Cerebellum (tissue), 4 donors: ENCODE measurements at places on chromosomes 1 and 21.

GRCh38 chr1:224804220-224804619, 125.3 kb upstream of the DNAH14 start:
- peak; percentile 7 for DNase-seq

DNA sequence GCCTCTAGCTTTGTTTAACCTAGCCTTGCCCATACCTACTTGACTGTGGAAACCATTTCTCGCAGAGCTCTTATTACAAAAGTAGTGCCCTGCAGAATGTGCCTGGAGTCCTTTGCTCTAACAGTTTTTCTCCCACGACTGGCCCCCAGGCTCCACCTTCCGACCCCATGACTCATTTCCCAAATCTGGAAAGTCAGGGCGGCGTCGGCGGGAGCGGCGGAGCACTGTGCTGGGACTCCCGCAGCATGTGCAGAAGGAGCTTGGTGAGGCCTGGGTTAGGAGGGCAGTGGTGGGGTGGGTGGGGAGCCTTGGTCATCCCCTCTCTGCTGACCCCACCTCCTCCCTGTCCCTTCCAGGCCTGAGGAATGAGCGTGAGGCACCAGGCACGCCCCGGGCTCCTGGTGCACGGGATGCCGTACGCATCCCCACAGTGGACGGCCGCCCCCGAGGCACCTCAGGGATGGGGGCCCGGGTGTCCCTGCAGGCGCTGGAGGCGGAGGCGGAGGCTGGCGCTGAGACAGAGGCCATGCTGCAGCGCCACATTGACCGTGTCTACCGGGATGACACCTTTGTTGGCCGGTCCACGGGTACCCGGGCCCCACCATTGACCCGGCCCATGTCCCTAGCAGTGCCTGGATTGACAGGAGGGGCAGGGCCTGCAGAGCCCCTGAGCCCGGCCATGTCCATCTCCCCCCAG, 47.5 kb downstream of the YARS1 start:
- DNase-seq = no peak

DNA sequence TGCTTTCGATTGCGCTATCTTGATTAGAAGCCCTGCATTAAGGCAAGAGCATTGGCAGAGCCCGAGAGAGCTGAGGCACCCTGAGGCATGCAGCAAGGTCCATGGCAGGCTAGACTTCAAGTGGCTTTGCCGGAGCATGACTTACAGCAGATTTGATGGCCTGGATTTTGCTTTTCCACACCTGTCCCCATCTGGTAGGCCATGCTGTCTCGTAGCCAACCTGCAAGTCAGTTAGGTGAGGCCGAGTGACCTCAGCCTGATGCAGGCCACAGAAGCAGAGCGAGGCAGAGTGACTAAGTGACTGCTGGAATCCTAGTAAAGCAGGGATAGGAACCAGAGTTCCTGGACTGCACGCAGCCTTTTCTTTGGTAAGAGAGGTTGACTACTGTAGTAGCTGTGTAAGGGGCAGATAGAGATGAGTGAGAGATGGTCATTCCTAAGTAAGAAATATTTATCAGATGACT, 148.9 kb downstream of the PBX1 start:
- no peak for DNase-seq

DNA sequence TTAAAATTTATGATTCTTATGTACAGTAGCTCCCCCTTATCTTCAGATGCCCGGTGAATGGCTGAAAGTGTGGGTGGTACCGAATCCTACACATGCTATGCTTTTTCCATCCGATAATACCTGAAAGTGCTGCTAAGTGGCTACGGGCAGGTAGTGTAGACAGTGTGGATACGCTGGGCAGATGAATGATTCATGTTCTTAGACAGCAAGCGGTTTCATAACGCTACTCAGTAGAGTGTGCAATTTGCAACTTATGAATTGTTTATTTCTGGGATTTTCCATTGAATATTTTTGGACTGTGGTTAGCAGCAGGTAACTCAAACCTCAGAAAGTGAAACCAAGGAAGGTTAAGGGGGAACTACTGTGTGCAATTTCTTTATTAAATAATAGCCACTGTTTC, 7.5 kb downstream of the PCP4 start:
- DNase-seq = no peak

DNA sequence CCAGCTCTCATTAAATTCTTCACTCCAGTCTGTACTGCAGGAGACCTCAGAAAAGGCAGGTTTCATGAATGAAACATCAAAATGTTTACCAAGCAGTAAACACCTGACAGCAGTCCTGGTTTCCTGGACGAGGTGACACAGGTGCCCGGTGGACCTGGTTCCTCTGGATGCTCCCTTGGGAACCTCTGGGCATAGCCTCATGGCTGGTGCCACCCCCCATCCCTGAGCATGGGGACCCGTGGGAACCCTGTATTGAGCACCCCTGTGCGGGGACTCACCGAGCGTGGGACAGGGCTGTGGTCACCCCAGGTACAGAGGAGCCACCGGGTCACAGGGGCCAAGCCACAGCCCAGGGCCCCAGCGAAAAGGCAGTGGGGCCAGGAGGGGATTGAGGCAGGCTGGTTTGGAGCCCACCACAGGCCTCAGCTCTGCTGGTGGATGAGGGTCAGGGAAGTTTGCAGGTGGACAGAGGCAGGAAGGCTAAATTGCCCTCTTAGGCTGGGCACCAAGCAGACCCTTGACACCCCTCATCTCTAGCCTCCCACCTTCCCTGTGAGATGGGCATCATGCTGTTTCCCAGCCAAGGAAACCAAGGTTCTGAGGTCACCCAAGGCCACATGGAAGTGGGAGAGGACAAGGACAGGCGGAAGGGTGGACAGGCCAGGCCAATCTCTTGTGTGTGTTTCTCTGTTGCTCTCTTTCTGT, 158.4 kb downstream of the PTPRU start:
- DNase-seq = no peak

DNA sequence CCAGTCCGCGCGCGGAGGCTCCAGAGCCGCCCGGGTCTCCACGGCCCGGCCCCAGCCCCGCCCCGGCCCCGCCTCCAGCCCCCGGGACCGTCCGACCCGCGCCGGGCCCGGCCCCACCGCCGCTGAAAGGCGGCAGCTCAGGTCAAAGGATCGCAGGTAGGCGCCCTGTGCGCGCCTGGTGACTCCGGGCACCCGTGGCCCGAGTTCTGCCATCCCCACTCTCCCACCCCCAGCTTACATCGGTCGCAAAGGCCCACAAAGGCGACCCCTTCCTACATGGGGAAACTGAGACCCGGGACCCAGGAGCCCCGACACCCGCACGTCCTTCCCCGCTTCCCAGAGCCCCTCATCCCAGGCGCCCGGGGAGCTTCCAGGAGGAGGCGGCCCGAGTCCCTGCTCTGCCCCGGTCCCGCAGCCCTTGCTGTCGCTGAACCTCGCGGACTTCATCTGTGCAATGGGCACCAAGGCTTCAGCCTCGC, at the start of gene TMEM200B:
Gene TMEM200B (minus strand): TSS at position 17 of the 479 bp plus-strand sequence. CDS start 2,075 bp downstream, outside the sequence.
- no peak for DNase-seq

DNA sequence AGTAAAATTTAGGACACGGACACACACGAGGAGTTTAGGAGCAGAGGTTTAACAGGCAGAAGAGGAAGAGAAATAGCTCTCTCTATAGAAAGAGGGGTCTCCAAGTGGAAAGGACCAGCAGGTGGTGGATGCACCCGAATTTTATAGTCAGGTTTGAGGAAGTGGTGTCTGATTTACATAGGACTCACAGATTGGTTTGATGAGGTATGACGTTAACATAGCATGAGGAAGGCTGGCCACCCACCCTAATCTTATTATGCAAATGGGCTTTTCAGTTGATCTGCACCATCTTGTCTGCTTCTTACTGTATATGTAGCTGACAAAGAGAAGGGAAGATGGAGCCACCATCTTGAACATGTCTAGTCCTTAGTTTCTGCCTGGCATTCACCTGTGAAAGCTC, 52.5 kb upstream of the RGS2 start:
- no peak for DNase-seq
